Esophagus muscularis mucosa (tissue), 4 donors: ENCODE measurements at places on chromosomes 12 and 14. TPM values are rescaled to one million over a fixed set of nuclear protein-coding genes. Genes with fewer than 3 reads are reported as not detected.

DNA sequence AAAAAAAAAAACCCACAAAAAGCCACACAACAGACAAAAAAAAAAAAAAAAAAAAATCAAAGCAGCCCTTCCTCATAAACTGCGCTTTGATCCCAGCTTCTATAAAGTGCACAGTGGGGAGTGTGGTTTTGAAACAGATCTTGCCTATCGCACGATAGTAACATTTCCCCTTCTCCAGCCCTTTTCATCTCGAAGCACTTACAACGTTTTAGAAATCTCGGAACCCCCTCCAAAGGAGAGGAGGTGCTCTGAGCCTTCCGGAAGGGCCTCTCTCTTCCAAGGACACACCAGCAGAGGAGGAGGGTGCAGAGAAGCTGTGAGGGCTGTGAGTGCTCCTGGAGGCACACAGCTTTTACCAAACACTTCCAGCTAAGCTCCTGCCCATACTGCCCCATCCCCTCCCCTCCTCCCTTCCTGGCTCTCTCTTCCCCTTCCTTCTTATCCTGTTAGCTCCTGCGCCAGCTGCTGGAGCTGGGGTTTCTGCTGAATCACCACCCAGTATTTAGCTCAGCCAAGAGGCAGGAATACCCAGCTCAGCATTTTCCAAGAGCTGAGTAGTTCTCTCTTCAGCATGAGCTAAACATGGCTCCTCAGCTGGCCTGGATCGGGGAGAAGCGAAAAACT, 28.4 kb downstream of the SLC7A8 start:
- H3K27ac ChIP-seq: peak overlapping the region; percentile 94
- peaks cover 28% of the 10 kb centered on the region for H3K36me3 ChIP-seq
- H3K4me3 ChIP-seq: peak overlapping the region; percentile 54
- peaks cover 57% of the 10 kb centered on the region for H3K4me1 ChIP-seq
- H3K27me3 ChIP-seq: no peaks in the 10 kb centered on the region

DNA sequence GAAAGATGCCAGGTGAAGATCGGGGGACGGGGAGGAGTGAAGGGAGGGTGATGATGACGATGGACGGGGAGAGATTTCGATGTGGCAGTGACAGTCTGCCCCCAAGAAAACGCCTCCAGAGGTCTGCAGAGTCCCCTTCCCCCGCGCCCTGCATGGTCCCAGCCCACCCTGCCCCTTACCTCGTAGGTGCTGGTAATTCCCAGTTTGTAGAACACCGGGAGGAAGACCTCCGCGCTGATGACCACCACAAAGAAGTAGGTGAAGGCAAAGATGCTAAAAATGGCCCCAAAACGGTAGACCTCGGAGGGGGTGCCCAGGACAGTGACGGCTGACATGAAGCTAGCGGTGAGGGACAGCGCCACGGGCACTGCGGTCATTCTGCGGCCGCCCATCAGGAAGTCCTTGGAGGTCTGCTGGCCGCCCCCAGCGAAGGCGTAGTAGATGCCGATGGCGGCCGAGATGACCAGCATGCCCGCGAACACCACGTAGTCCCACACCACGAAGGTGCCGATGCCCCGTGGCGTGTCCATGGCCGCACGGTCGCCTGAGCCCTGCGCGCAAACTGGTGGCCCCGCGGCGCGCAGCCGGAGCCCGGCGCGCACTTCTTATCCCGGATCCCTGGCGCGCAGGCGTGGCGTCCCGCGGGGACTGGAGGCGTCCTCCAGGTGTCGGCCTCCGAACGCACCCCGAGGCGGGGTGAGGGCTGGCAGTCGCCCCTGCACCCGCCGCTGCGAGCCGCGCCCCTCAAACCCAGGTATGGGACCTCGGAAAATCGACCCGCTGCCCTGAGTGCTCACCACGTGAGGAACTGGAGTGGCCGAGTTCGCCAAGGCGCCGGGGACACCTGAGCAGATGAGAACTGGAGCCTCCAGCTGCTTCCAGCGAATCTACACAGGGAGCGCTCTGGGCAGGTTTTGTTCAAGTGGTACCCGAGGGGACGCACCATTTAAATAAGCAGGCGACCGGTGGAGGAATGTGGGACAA, at the start of gene SLC5A8:
Gene SLC5A8, minus strand, starts transcription at position 920 of the 984 bp plus-strand sequence. Its CDS starts 390 bp downstream, at position 530.
- no peaks in the 10 kb centered on the region for H3K4me1 ChIP-seq
- no peak within 1 kb of the TSS for H3K27ac ChIP-seq
- H3K4me3 ChIP-seq: no peak within 1 kb of the TSS
- no peaks in the 10 kb centered on the region for H3K36me3 ChIP-seq
- peaks cover 39% of the 10 kb centered on the region for H3K27me3 ChIP-seq

The OXA1L gene
- total RNA-seq: 74.9 TPM

The CLECL1 gene
- total RNA-seq: not detected

DNA sequence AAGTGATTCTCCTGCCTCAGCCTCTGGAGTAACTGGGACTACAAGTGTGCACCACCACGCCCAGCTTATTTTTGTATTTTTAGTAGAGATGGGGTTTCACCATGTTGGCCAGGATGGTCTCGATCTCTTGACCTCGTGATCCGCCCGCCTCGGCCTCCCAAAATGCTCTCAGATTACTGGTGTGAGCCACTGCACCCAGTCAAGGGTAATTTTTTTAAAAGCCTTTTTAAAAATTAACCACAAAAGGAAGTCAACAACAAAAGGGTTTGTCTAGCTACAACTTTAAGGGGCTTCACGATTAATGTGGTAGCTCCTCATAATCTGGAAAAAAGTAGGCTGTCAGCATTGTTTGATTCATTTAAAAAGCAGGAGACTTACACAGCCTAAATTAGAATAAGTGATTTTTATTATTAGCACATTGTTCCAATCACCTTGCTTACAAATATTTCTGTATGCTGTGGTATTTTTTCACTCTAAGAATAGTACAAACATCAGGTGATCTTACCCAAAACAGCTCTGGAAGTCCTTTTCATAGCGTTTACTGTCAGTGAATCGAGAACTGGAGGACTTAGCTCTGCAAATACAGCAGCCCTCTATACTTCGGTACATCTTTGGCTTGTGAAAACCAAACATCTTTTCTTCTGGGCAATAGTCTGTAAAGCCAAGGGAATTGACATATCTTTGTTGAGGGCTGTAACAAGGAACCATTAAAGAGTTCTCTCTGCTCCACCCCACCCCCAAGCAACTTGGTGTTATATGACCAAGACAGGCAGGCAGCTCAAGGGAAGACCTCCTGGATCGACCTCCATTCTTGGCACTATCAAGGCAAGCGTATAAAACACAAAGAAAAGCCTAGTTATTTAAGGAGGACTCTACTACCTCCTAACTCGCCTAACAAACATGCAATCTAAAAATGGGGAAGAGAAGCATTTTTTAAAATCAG, 28.1 kb downstream of the SINHCAF start:
- no peak for DNase-seq
- peaks cover 42% of the 10 kb centered on the region for H3K36me3 ChIP-seq
- no peak overlapping the region for H3K27ac ChIP-seq

The IRAK3 gene
- total RNA-seq: 13.0 TPM

GRCh38 chr14:75274899-75275569, 3.6 kb upstream of the FOS start:
- peaks cover 20% of the 10 kb centered on the region for H3K4me1 ChIP-seq
- DNase-seq: no peak
- H3K36me3 ChIP-seq: peaks cover 3% of the 10 kb centered on the region
- H3K27me3 ChIP-seq: no peaks in the 10 kb centered on the region
- no peak overlapping the region for H3K4me3 ChIP-seq

DNA sequence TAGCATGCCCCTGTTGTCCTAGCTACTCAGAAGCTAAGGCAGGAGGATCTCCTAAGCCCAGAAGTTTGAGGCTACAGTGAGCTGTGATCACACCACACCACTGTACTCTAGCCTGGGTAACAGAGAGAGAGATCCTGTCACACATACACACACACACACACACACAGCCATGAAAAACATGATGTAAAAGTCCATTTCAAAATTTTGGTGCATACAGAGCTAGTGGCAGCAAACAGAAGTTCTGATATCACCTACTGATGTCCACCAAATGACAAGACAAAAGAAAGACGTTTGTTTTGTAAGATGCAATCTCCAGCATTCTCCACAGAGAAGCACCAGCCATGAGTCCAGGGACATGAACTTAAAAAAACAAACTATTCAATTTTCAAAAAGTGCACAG, 15.9 kb downstream of the AREL1 start:
- H3K4me1 ChIP-seq: peaks cover 12% of the 10 kb centered on the region
- H3K27me3 ChIP-seq: no peaks in the 10 kb centered on the region
- DNase-seq: no peak
- no peak overlapping the region for H3K27ac ChIP-seq
- no peaks in the 10 kb centered on the region for H3K36me3 ChIP-seq
- H3K4me3 ChIP-seq: no peak overlapping the region

GRCh38 chr14:59276235-59276634, 87.8 kb downstream of the DAAM1 start:
- H3K27ac ChIP-seq: peak overlapping the region; percentile 72
- DNase-seq: no peak
- H3K4me1 ChIP-seq: peaks cover 34% of the 10 kb centered on the region
- no peaks in the 10 kb centered on the region for H3K27me3 ChIP-seq
- H3K4me3 ChIP-seq: no peak overlapping the region
- H3K36me3 ChIP-seq: no peaks in the 10 kb centered on the region

DNA sequence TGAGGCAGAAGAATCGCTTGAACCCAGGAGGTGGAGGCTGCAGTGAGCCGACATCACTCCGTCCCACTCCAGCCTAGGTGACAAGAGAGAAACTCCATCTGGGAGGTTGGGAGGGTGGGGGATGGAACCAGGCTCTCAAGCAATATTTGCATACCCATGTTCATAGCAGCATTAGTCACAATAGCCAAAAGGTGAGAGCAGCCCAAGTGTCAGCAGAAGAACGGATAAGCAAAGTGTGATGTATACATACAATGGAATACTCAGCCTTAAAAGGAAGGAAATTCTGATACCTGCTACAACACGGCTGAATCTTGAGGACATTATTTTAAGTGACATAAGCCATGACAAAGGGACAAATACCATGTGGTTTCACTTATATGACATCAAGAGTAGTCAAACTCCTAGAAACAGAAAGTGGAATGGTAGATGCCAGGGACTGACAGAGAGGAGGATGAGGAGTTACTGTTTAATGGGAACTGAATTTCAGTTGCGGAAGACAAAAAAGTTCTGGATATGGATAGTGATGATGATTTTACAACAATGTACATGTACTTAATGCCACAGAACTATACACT, 11.6 kb downstream of the DAD1 start:
- H3K27ac ChIP-seq: no peak overlapping the region

GRCh38 chr12:57268264-57268663, 17.3 kb upstream of the STAC3 start:
- no peak for DNase-seq
- no peak overlapping the region for H3K27ac ChIP-seq
- H3K36me3 ChIP-seq: peaks cover 44% of the 10 kb centered on the region
- no peaks in the 10 kb centered on the region for H3K27me3 ChIP-seq

The ATL1 gene
- 13.6 TPM for total RNA-seq

The BCL2L14 gene
- total RNA-seq: not detected

GRCh38 chr12:104790296-104791125, 167.6 kb downstream of the SLC41A2 start:
- no peaks in the 10 kb centered on the region for H3K27me3 ChIP-seq
- no peaks in the 10 kb centered on the region for H3K36me3 ChIP-seq
- peaks cover 9% of the 10 kb centered on the region for H3K4me1 ChIP-seq

The DAO gene
- total RNA-seq: not detected

DNA sequence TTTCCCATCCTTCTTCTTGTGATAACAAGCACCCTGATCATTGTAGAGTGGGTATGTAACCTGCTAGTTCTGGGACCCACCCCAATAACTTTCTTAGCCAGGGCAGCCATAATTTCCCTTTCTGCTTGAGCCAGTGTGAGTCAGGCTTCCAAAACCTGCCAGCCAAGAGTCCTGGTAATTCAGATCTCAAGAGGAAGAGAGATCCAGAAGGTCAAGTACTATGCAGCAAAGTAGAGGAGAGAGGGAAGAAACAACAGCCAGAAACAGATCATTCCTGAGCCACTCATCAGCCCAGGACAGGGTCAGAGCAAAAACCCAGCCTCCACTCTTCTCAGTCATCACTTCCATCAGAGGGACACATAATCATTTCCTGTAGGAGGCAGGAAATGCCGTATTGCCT, 182.0 kb downstream of the DICER1 start:
- H3K27me3 ChIP-seq: no peaks in the 10 kb centered on the region
- H3K27ac ChIP-seq: no peak overlapping the region
- no peak overlapping the region for H3K4me3 ChIP-seq
- no peaks in the 10 kb centered on the region for H3K36me3 ChIP-seq

DNA sequence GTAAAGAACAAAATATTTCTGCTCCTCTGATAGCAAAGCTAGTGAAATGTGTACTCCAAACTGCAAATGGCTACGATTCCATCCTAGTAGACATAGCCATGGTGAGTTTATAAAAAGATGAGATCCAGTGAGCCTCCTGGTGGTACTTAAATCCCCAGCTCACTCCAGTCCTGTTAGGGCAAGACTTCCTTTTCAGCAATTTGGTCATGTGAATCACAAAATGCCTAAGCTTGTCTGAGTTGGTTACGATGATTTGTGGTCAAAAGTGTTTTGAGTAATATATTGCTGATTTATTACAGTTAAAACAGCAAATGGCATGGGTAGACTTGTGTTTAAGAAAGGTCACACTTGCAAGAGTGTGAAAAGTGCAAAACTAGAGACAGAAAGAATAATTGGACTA, 102.7 kb upstream of the NAV3 start:
- DNase-seq: no peak
- H3K4me3 ChIP-seq: no peak overlapping the region
- H3K27me3 ChIP-seq: no peaks in the 10 kb centered on the region
- no peaks in the 10 kb centered on the region for H3K36me3 ChIP-seq
- H3K4me1 ChIP-seq: no peaks in the 10 kb centered on the region

DNA sequence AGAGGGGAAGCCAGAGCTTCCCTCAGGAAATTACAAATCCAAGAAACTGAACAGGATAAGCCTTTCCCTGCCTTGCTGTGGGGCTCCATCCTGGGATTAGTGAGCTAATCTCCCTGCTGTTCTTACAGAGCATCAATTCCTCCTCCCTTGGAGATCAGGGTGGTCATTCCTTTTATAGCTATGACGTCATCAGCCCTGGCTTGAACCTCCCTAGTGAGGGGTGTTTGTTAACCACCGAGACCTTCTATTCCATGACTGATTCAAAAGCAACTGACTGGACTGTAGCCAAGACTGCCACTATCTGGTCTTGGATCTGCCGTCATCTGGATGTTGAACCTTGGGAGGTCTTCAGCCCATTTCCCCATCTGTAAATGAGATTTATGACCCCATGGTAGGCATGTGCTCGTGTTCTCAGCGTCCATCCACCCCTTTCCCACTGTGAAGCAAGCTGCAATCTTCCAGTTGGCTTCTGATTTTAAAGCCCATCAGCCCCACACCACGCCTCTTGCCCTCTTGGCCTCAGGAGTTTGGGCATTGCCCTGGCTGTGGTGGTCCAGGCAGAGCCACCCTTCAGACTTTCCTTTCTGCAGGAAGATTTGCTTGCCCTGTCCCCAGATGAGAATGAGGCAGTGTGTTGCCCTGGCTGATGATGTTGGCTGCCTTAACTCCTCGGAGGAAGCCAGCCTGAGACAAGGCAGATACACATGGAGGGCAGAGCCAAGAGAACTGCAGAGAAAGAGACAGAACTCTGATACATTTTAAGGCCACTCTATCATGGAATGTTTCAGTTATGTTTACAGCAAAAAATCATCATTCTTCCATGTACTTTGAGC, 59.6 kb upstream of the ACTN1 start:
- no peaks in the 10 kb centered on the region for H3K36me3 ChIP-seq
- DNase-seq: no peak
- peaks cover 39% of the 10 kb centered on the region for H3K4me1 ChIP-seq
- H3K27me3 ChIP-seq: no peaks in the 10 kb centered on the region
